ENCODE measurements at places on chromosomes 13 and 19. TPM values are rescaled to one million over a fixed set of nuclear protein-coding genes. Genes with fewer than 3 reads are reported as not detected.
A peak's percentile ranks its signal among the peaks of the same experiment; 100 is the strongest.

- DNase-seq = no peak
Observed at GRCh38 chr19:11578258-11579142, 1.1 kb upstream of the ACP5 start.

- no peak for DNase-seq
Observed at GRCh38 chr13:66681403-66681802, 548.7 kb downstream of the PCDH9 start.

- no peak for DNase-seq
Observed at GRCh38 chr13:50527612-50528509, 315.6 kb downstream of the DLEU7 start.

DNA sequence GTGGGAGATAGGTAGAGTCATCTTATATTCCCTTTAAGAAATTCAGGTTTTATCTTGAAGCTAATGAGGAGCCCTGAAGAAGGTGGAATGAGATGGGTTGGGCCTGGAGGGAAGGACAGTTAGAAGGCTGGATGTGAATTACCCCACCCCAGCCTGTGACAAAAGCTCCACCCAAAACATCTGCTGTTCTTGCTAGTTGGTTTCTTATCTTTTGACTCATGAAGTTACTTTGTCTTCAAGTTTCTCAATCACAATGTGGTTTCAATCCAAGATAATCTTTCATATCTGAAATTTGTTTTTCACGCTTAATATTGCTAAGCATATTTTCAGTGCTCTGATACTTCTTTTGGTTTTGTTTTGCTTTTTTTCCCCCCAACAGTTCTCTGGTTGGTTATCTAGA, 38.3 kb upstream of the HMGB1 start:
- no peak for DNase-seq

DNA sequence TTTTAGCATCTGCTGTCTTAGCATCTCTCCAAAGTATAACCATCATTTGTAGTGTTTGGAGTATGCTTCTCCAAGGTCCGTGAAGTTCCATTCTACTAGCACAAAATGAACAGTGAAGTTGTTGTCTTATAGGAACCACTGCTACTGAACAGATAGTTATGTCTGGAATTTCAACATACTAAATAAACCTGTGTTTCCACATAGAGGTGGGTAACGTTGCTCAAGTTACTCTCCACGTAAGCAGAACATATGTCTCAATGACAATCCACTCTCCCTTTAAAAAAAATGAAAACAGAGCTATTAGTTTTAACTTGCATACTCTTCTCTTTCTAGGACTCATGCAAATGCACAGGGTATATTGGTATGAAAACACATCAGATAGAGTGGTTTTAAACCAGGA, 184.3 kb upstream of the TRPC4 start:
- no peak for DNase-seq

- DNase-seq = peak; percentile 74
Observed at GRCh38 chr13:113639616-113640262, 18.3 kb downstream of the ATP4B start.

GRCh38 chr19:13957051-13957450, 4.7 kb downstream of the DCAF15 start:
- no peak for DNase-seq

GRCh38 chr19:41521931-41522555, 53.9 kb upstream of the CEACAM21 start:
- DNase-seq = no peak

- no peak for DNase-seq
Observed at GRCh38 chr13:104321756-104322155, 1255.5 kb upstream of the SLC10A2 start.

- DNase-seq = no peak
Observed at GRCh38 chr19:55652311-55653128, 2.3 kb upstream of the U2AF2 start.

DNA sequence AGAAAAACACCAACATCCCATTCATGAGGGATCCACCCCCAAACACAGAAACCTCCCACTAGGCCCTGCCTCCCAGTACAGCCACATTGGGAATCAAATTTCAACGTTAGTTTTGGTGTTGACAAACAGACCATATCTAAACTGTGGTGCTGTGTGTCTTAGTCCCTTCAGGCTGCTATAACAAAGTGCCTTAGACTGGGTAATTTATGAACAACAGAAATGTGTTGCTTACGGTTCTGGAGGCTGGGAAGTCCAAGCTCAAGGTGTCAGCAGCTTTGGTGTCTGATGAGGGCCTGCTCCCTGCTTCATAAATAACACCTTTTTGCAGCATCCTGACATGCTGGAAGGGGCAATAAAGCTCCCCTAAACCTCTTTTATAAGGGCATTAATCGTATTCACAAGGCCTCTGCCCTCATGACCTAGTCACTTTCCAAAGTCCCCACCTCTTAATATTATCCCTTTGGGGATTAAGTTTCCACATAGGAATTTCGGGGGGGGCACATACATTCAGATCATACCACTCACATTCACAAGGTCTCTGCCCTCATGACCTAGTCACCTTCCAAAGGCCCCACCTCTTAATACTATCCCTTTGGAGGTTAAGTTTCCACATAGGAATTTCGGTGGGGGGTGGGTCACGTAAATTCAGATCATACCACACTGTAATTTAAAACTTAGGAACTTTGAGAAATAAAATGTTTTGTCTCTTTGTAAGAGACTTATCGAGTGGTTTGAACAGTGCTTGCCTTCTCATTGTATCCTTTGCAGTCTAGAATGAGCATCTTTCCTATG, 27.5 kb downstream of the ZNF507 start:
- DNase-seq = no peak

DNA sequence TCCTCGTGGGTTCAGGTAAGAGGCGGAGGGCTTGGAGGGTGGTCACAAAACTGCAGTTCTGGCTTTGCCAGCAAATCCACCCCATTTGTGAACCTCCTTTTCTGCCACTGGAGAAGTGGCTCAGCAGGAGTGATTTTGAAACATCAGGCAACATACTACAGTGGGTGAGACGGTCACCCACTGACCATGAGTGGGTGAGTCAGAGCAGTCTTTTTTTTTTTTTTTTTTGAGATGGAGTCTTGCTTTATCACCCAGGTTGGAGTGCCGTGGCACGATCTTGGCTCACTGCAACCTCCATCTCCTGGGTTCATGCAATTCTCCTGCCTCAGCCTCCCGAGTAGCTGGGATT, 3.0 kb downstream of the TOMM40 start:
- DNase-seq = no peak

- no peak for DNase-seq
Observed at GRCh38 chr19:30681162-30682100, 309.2 kb downstream of the ZNF536 start.

- no peak for DNase-seq
Observed at GRCh38 chr13:31221057-31221456, 21.3 kb downstream of the B3GLCT start.

- no peak for DNase-seq
Observed at GRCh38 chr13:33213797-33214196, 71.8 kb downstream of the STARD13 start.

- no peak for DNase-seq
Observed at GRCh38 chr13:99214232-99214631, 13.6 kb downstream of the UBAC2 start.

GRCh38 chr13:25630329-25630900, 258.6 kb downstream of the ATP8A2 start:
- DNase-seq = no peak

DNA sequence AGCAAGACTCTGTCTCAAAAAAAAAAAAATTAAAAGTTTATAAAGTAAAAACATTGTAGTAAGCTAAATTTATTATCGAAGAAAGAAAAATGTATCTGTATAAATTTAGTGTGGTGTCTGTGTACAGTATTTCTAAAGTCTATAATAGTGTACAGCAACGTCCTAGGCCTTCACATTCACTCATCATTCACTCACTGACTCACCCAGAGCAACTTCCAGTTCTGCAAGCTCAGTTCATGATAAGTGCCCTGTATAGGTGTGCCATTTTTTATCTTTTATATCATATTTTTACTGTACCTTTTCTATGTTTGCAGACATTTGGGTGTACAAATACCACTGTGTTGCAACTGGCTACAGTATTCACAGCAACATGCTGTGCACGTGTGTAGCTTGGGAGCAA, 118.1 kb downstream of the TNFRSF19 start:
- no peak for DNase-seq

DNA sequence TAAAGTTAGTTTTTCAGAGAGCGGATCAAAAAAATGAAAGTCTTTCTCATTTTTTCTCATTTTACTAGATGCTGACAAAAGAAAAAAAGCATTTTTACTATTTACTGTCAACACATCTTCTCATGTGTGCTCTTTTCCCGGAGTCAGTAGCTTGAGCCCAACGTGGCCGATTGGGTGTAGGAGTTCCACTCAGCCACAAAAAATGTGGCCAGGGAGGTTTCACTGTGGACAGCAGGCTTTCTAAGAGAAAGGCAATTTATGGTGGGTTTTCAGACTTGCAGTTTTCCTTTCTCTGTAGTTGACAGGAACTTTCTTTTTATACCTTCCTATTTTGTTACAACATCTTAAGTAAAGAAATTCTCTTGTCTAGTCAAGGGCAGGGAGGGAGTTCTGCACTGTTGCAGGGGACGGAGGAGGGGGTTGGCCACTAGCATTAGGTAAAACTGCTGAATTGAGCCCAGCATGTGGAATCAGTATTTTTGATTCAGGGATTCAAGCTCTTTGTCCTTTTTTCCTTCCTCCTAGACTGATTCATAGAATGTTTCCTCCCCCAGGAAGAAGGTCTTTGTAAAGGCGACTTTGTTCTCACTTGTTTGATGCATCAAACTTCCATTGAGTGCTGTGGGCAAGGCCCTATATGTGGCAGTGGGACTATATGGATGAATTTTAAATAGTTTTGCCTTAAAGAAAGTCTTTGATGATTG, 123.1 kb downstream of the B3GLCT start:
- no peak for DNase-seq

DNA sequence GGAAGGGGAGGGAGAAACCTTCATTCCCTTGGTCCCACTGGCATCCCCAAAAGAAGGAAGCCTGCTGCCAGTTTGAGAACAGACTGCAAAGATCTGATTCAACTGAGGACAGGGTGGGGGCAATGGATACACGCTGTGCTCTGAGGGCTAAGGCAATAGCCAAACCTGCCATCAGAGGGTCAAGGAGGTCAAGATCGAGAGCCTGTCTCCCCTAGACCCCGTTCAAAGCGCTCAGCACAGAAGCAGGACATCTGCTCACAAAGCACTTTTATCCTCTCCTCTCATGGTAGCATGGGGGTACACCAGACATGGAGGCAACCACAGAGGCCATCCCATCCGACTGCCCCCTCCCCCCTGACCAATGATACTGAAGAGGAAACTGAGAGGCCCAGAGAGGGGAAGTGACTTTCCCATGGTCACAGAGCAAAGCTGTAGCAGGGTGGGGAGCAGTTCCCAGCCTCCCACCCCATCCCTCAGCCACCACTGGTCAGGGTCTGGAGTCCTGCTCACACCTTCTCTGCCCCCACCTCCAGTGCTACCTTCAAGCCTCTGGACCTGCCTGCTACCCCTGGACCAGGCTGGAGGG, 11.1 kb downstream of the POU2F2 start:
- no peak for DNase-seq

- DNase-seq = no peak
Observed at GRCh38 chr19:16347706-16348105, 23.1 kb downstream of the KLF2 start.

DNA sequence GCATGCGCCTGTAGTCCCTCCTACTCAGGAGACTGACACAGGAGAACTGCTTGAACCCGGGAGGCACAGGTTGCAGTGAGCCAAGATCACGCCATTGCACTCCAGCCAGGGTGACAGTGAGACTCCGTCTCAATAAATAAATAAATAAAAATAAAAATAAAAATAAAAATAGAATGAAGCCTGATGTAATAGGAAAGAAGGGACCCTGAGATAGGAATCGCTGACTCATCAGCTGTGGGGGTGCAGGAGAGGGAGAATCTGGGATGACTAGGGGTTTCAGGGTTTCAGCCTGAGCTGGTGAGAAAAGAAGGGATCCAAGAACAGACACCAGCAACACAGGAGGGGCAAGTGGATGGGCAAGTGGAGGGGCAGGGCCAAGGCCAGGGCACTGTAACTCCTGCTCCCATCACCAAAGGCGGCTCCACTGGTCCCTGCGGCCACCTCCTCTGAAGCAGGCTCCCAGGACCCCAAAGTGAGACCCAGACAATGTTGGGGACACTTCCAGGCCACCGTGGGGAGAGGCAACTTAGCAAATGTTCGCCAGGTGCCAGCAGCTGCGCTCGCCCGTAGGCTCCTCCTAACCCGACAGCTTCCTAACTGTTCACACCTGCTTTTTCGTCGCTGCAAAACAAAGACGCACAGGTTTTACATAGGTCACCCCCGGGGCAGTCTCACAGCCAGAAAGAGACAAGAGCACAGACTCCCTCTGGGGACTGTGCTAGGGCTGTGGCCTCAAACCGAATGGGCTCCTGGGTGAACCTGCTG, 1.2 kb downstream of the HAUS8 start:
- DNase-seq = peak; percentile 67

GRCh38 chr19:45809643-45810159, 5.4 kb downstream of the RSPH6A start:
- DNase-seq = no peak

GRCh38 chr19:4647676-4648644, 8.6 kb downstream of the TNFAIP8L1 start:
- DNase-seq = no peak

DNA sequence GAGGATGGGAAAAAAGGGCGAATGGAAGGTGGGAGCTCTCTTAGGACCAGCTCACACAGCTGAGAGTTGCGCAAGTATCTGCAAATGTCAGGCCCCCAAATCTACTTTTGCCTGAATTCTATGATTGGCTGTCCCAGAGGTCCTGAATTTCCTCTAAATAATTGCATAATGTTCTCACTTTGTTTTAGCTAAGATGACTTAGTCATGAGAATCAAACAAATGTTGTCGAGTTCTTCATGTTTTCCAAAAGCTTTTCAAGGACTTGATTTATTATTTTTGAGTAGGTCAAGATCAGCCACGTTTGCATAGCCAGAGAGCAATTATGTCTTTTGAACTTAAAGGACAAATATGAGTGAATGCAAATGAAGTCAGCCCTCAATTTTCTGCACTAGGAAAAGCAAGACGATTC, 246.6 kb upstream of the MAB21L1 start:
- no peak for DNase-seq

GRCh38 chr19:4264812-4265211, 14.3 kb upstream of the SHD start:
- DNase-seq = no peak

DNA sequence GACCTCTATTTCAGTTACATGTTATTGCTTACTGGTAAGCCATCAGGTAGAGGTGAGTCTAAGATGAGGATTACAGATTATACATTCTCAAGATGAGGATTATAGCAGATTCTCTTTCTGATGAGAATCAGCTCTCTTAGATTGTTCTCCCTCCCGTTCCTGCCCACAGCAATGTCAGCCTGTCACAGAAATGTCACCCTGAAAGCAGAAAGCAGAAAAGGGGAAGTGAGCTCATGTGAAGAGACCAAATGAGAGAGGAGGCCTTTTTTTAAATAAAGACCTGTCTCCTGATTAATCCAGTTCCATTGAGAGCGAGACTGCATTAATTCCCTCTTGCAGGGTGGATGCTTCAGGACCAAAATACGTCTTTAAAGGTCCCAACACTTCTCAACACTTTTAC, 445.6 kb downstream of the KCTD12 start:
- DNase-seq = no peak

The COQ8B gene
- polyA plus RNA-seq = 34.9 TPM

The ZNF235 gene
- polyA plus RNA-seq = 12.5 TPM

The AP1M2 gene
- polyA plus RNA-seq = 31.6 TPM

The ERICH6B gene
- 2.1 TPM for polyA plus RNA-seq

The TEX101 gene
- not detected for polyA plus RNA-seq

The COL4A1 gene
- 556 TPM for polyA plus RNA-seq

The IGLON5 gene
- polyA plus RNA-seq = 1.0 TPM

The ZNF729 gene
- polyA plus RNA-seq = 0.06 TPM

The AZU1 gene
- polyA plus RNA-seq = 3.8 TPM

The MZT1 gene
- polyA plus RNA-seq = 22.0 TPM
